ENCODE measurements at places on chromosomes 16 and 17. TPM values are rescaled to one million over a fixed set of nuclear protein-coding genes. Genes with fewer than 3 reads are reported as not detected.

Gene MT1E
- total RNA-seq = 191 TPM

Gene CLEC18A
- total RNA-seq = 1.6 TPM

Gene GUCY2D
- not detected for total RNA-seq

DNA sequence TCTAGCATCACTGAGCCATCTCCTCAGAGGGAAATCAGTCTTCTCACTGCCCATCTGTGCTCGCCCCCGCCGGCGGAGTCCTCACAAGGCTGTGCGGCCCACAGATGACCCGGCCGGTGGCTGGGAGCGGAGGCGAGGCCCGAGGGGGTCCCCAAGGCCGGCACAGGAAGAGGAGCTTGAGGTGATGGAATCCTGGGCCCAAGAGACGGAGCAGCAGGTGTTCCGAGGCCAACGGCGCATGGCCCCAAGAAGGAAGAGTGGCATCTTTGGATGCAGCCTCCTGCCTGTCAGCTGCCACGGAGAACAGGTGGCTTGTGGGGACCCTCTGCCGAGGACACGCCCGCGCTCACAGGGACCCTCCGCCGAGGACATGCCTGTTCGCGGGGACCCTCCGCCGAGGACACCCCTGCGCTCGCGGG, 72.7 kb upstream of the GNG13 start:
- no peaks in the 10 kb centered on the region for H3K27me3 ChIP-seq
- DNase-seq = no peak
- H3K36me3 ChIP-seq = no peaks in the 10 kb centered on the region
- no peak overlapping the region for H3K4me3 ChIP-seq

GRCh38 chr16:30738984-30739951, 9.0 kb upstream of the PHKG2 start:
- no peak for DNase-seq
- H3K27ac ChIP-seq = peak overlapping the region; percentile 82
- peaks cover 34% of the 10 kb centered on the region for H3K36me3 ChIP-seq
- no peaks in the 10 kb centered on the region for H3K27me3 ChIP-seq

Data from pancreas (tissue), 10 donors.